HEK293T (cell line): ENCODE measurements at places on chromosomes 2 and 18.

GRCh38 chr18:79874553-79875530, 76.6 kb downstream of the SLC66A2 start:
- no peak for DNase-seq

DNA sequence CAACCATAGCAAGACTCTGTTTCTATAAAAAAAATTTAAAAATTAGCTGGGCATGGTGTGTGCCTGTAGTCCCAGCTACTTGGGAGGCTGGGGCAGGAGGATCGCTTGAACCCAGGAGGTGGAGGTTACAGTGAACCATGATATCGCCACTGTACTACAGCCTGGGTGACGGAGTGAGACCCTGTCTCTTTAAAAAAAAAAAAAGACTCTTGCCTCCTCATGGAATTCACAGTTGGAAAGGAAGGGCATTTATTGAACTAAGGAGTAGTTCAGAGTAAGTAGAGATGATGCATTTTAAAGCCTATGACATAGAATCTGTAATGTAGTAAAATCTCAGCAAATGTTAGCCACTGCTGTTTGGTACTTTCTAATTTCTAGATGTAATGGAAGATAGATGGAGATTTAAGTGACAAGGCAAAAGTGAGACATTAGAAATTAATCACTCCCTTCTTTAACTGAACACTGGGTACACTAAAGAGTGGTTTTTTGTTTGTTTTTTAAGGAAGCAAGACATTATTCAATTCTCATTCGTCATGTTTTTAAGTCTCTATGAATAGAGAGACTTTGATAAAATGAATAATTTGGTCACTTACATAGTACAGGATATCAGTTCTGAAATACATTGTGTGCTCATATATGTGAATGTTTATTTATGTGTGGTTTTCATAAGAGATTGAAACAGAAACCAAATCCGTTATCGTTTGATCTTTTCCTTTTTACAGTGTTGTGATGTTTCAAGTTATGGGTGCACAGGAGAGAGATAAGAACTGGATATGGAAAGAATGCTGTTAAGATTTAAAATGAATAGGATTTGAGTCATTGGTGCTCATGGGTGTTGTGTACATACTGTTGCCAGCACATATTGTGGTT, 186.1 kb upstream of the STON1 start:
- DNase-seq: no peak

DNA sequence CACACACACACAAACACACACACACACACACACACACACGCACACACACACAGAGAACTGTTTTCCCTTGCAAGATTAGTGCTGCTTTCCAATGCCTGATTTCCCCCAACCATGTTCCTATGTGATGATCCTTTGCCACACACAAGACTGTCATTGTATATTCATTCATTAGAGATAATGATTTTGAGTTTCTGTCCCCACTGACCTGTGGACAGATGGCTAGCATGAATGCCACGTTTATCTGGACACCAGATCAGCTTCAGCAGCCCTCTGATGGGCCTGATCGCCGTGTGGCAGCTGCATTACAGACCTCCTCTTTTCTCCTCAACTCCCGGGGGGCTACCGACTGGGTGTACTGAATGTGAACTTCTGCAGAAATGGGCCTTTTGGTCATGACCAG, 353.0 kb downstream of the MYCN start:
- no peak for DNase-seq

DNA sequence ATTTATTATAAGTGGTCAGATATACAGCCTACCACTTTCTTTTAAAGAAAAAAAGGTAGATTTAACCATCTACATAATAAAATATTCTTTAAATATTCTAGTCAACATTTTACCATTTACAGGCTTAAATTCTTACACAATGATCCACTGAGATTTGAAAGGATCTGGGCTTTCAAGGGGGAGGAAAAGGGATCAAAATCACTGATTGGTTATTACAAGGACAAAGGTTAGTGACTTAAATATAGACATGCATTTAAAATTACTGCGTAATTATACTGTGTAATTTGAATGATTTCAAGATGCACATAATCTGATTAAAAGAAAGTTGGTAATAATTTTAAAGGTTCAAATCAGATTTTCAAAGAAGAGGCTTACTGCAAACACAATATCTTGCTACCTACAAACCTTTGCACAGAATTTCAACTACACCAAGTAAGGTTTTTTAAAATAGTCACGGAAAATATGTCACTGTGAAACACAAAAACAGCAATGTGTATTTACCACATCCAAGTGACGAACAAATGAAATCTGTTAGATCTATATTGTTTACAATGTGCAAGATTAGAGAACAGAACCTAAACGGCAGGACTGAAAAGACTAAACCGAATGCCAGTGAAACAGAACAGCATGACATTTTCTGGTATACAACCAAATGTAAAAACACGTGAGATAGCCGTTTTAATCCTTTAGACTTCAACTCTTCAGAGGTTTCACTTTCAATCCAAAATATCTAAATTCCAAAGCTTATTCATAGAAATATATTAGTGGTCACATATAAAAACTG, 40.8 kb downstream of the RTN4 start:
- DNase-seq: no peak

GRCh38 chr18:73670039-73670438, 477.6 kb downstream of the FBXO15 start:
- DNase-seq: no peak

- DNase-seq: no peak
Observed at GRCh38 chr2:170354855-170355780, 177.2 kb downstream of the MYO3B start.

GRCh38 chr2:14803994-14804393, 171.5 kb downstream of the LRATD1 start:
- DNase-seq: no peak

GRCh38 chr2:150429384-150429961, 58.0 kb downstream of the RND3 start:
- no peak for DNase-seq
